ENCODE measurements at places on chromosomes 11 and 22.

DNA sequence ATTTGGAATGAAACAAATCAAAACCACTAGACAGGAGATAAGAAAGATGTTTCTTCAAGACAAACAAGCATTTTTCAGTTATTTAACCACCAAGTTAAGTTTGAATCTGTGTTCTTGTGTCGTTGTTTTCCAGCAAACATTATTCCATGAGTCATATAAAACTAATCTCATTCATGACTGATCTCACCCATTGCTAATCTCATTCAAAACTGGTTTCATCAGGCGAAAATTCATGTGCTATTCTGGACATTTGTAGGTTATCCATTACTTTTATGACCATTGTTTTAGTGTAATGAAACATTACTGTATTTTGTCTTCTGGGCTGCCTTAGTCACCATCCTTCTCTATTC lies 221.8 kb downstream of the DDX10 start:
- DNase-seq, result no peak

DNA sequence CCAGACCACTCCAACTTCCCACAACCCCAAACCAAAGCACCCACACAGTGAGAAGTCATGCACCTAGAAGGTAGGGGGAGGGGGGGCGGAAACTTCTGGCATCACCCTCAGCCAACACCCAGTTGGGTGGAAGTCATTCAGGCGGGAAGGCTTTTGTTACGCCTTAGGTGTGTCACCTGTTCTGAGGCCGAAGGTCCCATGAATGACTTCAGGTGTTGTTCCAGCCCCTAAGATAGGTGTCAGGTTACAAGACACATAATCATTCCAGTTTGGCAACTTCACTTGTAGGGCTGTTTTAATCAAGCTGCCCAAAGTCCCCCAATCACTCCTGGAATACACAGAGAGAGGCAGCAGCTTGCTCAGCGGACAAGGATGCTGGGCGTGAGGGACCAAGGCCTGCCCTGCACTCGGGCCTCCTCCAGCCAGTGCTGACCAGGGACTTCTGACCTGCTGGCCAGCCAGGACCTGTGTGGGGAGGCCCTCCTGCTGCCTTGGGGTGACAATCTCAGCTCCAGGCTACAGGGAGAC lies at the start of gene TMPRSS4:
TSS of gene TMPRSS4 (plus strand) at position 325 of the 528 bp plus-strand sequence. CDS start 225 bp downstream, outside the sequence.
- DNase-seq, result no peak

DNA sequence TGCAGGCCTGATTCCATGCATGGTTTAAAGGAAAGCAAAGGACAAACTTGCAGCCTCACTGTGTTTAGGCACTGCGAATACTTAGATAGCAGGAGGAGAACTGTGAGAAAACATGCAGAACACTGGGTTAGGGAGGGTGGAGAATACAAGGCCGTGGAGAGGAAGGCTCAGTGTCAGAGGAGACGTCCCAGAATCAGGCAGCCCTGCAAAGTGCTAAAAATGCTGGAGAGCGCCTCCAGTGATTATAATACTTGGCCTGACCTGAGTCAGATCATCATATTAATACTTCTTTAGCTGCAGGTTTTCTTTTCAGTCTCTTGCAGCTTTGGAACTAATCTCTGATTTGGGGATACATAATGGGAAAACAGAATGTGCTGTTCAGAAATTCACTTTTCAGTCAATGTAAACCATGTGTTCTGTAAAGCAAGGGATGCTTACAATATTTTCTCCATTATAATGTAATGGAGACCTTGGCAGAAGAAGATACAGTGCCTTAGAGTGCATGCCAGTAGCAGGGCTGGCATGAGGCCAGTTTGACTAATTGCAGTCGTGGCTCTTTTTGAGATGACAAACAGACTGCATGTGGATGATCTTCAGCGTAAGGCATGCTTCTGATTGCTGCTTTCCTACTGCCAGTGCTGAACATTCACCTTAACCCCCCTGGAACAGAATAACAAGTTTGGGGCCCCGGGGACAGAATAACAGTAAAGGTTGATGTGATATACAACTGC lies 16.8 kb downstream of the EXT2 start:
- DNase-seq, result no peak

- no peak for DNase-seq
Measured at GRCh38 chr11:15985127-15985859, 371.1 kb downstream of the SOX6 start.

DNA sequence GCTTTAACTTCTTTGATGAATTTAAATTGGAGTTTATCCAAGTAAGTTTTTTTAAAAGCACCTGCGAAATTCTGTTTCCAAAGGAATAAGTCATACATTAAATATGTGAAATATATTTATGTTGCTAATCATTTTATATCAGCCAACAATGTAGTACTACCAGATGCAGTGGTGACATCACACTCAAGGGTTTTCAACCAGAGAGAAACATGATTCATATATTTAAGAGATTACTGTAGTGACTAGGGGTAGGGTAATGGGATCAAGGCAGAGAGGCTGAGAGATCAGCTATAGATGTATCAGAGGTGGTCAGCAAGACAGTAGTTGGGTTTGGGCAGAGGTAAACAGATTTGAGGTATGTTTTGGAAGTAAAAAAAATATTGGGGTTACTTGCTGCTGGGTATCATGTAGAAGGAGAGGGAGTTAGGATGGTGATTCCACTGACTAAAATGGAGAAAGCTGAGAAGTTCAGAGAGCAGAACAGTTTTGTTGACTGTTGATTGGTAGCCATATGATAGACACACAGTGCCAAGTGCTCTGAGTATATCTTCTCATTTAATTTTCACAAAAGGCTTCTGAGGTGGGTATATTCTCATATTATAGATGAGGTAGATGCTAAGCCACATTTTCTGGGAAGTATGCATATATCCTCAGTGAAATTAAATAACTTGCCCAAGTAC lies 39.4 kb downstream of the CEP57 start:
- no peak for DNase-seq

GRCh38 chr11:12743834-12744449 lies 69.7 kb downstream of the TEAD1 start:
- DNase-seq, result no peak

DNA sequence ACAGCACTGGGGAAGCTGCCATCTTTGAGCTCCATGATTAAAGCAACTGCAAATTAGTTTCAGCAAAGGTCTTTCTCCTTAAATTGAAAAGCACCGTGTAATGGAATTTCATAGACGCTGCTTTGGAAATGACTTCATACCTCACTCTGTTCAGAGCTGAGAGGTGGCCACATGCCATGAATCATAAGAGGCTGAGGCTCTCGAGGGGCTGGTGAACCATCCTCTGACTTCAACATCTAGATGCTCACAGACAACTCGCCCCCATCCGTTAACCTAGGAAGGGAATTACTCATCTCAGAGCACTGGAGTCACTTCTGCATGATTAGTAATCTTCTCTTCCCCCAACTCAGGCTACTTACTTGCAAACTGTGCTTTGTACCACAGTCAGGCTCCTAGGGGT lies 122.3 kb downstream of the RCN1 start:
- DNase-seq, result no peak

DNA sequence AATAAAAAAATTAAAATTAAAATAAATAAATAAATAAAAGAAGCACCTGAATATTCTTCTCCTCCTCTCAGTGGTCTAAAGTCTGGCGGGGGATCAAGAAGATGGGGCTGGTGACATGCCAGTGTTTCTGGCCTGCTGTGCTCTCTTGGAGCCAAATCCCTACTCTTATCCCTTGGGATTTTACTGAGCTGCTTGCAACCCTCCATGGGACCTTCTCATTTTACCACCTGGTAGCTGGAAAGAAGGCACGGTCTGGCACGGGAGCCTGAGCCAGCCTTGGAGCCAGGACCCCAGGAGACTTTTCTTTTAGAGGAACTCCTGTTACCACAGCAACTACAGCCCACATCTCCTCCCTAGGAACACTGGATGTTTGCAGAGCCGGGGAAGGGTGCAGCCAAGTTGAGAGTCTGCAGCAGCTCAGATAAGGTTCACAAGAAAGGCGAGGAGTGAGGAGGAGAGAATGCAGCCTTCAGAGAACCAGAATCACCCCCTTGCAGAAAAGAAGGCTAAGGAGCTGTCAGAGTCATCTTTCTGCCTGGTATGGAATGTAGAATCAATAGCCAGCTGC lies 21.4 kb downstream of the CD6 start:
- DNase-seq, result no peak

DNA sequence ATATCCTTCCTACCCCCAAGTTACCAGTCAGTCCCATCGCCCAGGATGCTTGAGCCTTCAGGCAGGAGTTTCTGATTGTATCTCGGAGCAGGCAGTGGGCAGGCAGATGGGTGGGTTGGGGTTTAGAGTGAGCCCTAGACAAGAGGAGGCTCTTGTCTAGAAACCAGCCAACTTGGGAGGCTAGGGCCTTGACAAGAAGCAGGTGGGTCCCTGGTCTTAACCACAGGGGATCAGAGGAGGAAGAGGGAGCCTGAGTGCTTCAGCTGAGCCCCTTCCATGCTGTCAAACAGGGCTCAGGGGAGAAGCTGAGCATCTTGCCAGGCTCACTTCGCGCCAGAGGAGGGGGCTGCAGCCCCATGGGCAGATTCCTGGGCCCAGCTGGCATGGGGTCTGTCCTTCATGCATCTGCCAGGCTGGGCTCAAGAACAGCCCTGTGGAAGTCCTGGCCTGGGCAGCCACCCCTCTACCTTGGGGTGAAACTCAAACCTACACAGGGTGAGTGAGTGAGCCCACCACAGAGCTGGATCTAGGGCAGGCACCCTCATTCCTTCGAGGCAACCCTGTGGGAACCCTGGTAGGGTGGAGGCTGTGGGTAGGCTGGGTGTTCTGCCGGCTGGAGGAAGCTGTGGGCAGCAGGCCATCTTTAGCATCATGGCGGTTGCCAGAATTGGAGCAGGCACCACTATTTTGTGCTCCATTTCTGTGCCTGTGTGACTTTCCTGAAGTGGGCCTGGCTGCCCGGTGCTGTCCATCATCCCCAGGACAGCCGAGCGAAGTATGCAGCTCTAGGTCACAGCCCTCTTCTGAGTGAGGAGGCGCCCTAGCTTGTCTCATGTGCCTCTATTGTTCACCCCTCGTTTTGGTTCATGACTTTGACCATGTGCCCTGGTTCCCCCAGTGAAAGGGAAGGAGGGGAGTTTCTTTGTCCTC lies 108.1 kb downstream of the MORC2 start:
- no peak for DNase-seq

DNA sequence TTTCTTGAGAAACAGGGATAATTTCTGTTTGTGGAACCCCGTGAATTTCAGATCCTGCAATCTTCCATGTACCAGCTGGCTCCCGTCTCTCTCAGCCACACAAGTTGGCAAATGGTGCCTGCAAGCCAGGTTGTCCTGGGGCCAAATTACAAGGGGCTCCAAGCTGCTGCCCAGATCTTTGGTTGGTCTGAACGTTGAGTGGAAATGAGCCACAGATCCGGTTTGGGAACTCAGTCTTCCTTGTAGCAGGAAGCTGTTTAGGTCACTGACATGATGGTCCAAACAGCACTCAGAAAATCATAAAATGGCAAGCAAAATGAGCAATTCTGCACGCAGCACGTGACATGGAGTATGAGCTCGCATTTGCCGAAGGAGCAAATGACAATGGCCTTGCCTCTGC lies 1496.4 kb downstream of the TBC1D22A start:
- DNase-seq, result no peak

DNA sequence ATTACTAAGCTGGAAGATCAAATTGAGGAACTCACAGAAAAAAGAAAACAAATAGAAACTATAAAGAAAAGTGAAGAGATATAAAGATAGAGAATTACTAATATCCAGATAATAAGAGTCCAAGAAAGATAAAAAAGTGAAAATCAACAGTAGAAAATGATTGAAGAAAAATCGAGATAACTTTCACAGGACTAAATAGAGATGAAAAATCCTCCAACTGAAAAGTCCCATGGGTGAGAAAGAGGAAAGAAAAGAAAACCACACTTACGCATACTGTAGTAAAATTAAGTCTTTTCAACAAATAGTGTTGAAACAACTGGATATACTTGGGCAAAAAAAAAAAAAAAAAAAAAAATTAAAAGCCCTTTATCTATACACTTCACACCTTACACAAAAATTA lies 60.0 kb downstream of the ENTHD1 start:
- no peak for DNase-seq

GRCh38 chr11:113105592-113105991 lies 144.4 kb downstream of the NCAM1 start:
- no peak for DNase-seq

DNA sequence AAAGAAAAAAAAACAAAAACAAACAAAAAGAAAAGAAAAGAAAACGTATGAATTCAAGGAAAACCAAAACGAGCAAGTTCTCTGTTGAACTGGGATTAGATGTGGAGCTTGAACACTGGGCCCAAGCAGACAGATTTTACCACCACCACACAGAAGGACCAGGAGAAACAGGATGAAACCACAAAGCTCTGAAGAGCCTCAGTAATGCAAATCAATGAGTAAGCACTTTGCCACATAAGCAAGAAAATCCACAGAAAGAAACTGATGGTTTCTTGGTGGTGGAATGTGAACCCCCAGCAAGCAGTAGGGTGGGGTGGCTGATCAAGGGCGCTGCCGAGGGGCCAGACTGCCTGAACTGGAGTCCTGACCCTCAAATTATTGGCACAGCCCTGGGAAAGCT lies 50.9 kb upstream of the NFRKB start:
- DNase-seq, result no peak

- no peak for DNase-seq
Measured at GRCh38 chr11:119629834-119630624, 99.0 kb downstream of the NECTIN1 start.

- DNase-seq, result no peak
Measured at GRCh38 chr11:103358251-103358650, 249.0 kb downstream of the DYNC2H1 start.

DNA sequence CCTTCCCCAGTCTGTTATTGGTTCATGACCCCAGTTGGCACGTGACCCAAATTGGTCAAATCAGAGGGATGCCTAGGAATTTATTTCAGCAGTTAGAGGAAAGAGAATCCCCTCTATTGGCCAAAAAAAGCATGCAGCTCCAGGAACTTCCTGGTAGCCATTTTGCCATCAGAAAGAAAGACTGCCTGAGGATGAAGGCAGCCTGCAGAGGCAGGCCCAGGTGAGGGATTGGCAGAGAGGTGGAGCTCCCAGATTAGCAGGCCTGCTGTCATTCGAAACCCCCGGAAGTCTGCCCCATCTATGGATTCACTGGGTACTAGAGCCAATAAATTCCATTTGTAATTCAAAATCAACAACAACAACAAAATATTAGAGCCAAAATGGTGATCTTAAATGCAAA lies 207.6 kb downstream of the CWF19L2 start:
- DNase-seq, result no peak

DNA sequence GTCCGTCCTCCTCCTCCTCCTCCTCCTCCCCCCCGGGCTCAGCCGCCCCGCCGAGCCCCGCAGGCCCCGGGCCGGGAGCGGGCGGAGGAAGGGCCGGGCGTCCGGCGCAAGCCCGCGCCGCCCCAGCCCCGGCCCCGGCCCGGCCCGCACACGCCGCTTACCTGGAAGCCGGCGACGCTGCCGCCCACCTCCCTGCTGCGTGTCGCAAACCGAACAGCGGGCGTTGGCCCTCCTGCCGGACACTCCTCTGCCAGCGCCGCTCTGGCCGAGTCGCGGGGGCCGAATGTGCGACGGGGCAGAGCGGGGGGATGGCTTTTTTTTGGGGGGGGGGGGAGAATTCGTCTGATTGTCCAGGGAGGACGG lies 1.1 kb downstream of the IGF2 start:
- no peak for DNase-seq

GRCh38 chr11:123560006-123560405 lies 94.4 kb downstream of the SCN3B start:
- no peak for DNase-seq

GRCh38 chr11:82045748-82046457 lies 687.8 kb downstream of the FAM181B start:
- DNase-seq, result no peak

All from activated CD4-positive, alpha-beta T cell treated with anti-CD3 and anti-CD28 coated beads, Interleukin-2, amount 50 U/mL, for 24 hours (primary cell).